ENCODE measurements at places on chromosomes 2 and 18.

- peaks cover 4% of the 10 kb centered on the region for H3K4me1 ChIP-seq
- H3K27ac ChIP-seq = no peak overlapping the region
- no peak overlapping the region for H3K4me3 ChIP-seq
- no peak for DNase-seq
- H3K27me3 ChIP-seq = no peaks in the 10 kb centered on the region
Measured at GRCh38 chr2:46642218-46642617, 162.9 kb downstream of the TMEM247 start.

GRCh38 chr2:240431661-240432424, 3.6 kb upstream of the GPC1 start:
- no peaks in the 10 kb centered on the region for H3K27me3 ChIP-seq
- H3K4me3 ChIP-seq = no peak overlapping the region
- peaks cover 21% of the 10 kb centered on the region for H3K4me1 ChIP-seq
- H3K36me3 ChIP-seq = no peaks in the 10 kb centered on the region
- H3K27ac ChIP-seq = no peak overlapping the region
- peak; percentile 0 for DNase-seq

DNA sequence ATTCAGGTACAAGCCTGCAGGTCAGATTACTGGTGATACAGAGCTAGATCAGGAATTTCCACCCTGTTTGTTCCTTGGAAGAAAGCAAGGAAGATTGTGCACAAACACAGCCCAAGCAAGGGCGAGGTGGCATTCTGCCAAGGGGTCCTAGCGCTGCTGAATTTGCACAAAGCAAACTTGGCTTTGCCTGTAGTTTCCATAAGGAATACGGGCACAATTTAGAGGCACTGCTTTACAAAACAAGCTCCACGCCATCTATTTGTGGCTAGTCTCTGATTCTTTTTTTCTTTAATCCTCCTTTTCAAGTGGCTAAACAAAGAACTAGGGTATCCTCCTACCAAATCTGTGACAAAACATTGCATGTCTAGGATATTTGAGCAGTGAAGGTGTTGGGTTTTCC, 195.5 kb upstream of the ACVR2A start:
- H3K36me3 ChIP-seq = no peaks in the 10 kb centered on the region
- no peak overlapping the region for H3K4me3 ChIP-seq
- H3K27ac ChIP-seq = no peak overlapping the region
- no peaks in the 10 kb centered on the region for H3K4me1 ChIP-seq

GRCh38 chr2:121096611-121097010, 188.4 kb downstream of the TFCP2L1 start:
- H3K27me3 ChIP-seq = no peaks in the 10 kb centered on the region
- H3K27ac ChIP-seq = no peak overlapping the region
- H3K36me3 ChIP-seq = no peaks in the 10 kb centered on the region
- DNase-seq = no peak
- H3K4me1 ChIP-seq = no peaks in the 10 kb centered on the region

DNA sequence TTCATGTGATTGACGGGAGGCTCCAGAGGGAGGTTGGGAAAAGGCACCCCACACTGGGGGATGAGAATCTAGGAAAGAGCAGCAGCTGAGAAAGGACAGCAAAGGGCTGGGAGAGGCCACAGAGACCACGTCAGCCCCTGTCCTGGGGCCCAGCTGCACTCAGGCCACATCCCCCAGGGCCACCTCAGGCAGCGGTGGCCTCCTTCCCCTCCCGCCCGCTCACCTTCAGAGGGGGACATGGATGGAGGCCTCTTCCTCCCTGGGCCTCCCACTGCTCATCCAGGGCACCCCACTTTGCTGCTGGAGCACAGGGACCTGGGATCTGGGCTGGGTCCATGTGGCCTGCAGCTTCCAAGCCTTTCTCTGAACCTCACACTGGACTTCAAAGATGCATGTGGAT, 199.8 kb upstream of the HDAC4 start:
- no peak overlapping the region for H3K27ac ChIP-seq
- DNase-seq = no peak
- H3K4me1 ChIP-seq = no peaks in the 10 kb centered on the region

- no peak overlapping the region for H3K27ac ChIP-seq
- H3K27me3 ChIP-seq = no peaks in the 10 kb centered on the region
- DNase-seq = no peak
- H3K4me1 ChIP-seq = no peaks in the 10 kb centered on the region
- H3K4me3 ChIP-seq = no peak overlapping the region
Measured at GRCh38 chr2:4762951-4763376, 929.2 kb upstream of the SOX11 start.

DNA sequence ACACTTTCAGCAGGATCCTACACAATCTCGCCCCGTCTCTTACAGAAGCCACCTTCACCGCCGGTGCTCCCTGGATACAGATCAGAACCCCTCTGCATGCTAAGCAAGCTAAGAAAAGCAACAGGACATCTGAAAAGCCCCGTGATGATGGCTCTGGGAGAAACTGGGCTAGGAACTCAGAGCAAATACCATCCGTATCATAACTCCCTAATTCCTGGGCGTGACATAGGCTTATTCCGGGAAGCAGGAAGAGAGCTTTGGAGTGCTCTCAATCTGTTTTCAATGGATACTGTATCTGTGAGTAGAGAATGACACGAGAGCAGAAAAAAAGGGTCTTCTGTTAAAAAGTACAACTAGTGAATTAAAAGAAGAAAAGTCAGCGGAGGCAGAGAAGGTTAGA, 121.6 kb downstream of the SPP2 start:
- H3K27me3 ChIP-seq = no peaks in the 10 kb centered on the region
- H3K4me3 ChIP-seq = no peak overlapping the region
- H3K36me3 ChIP-seq = no peaks in the 10 kb centered on the region
- no peak overlapping the region for H3K27ac ChIP-seq
- no peak for DNase-seq

GRCh38 chr2:85399183-85399455, 11.0 kb downstream of the CAPG start:
- peaks cover 4% of the 10 kb centered on the region for H3K36me3 ChIP-seq
- no peaks in the 10 kb centered on the region for H3K4me1 ChIP-seq
- H3K4me3 ChIP-seq = no peak overlapping the region
- no peak overlapping the region for H3K27ac ChIP-seq
- no peak for DNase-seq

- no peaks in the 10 kb centered on the region for H3K4me1 ChIP-seq
- no peak overlapping the region for H3K4me3 ChIP-seq
- no peaks in the 10 kb centered on the region for H3K36me3 ChIP-seq
- H3K27ac ChIP-seq = no peak overlapping the region
- H3K27me3 ChIP-seq = no peaks in the 10 kb centered on the region
Measured at GRCh38 chr2:229669841-229670240, 44.5 kb downstream of the DNER start.

DNA sequence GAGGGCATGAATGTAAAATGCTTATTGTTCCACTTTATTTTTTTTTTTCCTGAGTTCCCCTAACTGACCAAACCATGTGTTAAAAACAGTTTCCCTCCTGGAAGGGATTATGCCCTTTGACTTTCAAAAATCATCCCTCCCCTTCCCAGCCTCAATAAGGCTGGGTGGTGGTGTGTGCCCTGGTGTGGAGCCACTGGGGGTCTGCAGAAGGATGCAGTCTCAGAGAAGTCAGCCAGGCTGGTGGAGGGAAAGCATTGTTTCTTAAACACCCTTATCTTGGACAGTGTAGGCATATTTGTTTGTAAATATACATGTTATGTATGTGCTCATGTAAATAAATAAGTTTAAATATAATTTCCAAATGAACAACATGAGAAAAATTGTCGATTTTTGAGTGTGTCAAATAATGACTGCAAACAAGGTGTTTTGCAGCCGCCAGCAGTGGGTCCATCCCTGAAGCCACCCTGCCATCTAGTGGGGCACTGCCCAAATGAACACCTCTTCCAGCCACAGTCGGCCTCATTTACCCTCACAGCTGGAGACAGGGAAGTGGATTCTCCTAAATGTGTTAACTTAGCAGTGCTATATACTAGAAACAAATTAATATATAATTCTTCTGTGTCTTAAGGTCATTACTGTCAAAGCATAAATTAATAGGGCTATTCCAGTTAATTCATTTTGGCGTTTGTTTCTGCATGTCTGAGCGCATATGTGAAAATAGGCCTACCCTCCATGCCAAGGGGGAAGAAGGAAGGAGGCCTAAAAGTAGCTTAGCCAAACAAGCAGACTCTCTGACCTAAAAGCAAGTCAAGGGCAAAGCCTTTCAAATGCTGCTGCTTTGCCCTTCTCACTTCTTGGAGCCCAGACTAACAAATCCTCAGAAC, 209.6 kb upstream of the PIK3C3 start:
- no peak for DNase-seq
- no peak overlapping the region for H3K27ac ChIP-seq
- H3K36me3 ChIP-seq = no peaks in the 10 kb centered on the region
- H3K4me1 ChIP-seq = no peaks in the 10 kb centered on the region
- no peak overlapping the region for H3K4me3 ChIP-seq
- no peaks in the 10 kb centered on the region for H3K27me3 ChIP-seq

- no peaks in the 10 kb centered on the region for H3K27me3 ChIP-seq
- H3K27ac ChIP-seq = no peak overlapping the region
- peaks cover 42% of the 10 kb centered on the region for H3K4me1 ChIP-seq
- no peak for DNase-seq
- no peak overlapping the region for H3K4me3 ChIP-seq
Measured at GRCh38 chr2:8307606-8308180, 374.2 kb upstream of the ID2 start.

DNA sequence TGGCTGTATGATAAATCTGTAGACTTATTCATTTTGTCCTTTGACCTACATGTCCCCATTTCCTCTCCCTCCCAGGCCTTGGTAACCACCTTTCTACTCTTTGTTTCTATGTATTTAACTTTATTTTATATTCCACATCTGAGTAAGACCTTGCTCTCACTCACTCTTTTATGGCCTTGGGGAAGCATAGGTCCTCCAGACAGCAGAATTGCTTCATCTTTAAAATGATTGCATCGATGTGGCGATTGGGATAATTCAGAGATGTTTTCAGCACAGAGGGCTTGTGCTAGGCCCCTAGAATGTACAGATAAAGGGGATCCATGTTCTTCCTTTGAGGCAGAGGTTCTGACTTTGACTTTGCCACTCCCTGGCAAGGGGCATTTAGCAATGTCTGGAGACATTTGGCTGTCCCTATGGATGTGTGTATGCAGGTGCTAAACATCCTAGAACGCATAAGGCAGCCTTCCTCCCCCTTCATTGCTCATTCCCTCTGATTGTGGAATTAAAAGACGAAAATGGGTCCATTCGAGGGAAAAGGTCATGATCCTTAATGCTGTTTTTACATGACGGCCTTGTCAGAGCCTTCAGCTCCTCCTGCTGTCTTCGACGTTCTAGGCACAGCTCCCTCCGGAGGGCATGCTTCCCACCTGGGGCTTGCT, 1.2 kb upstream of the GPR39 start:
- no peak for DNase-seq
- H3K36me3 ChIP-seq = no peaks in the 10 kb centered on the region
- no peak overlapping the region for H3K27ac ChIP-seq
- peak overlapping the region; percentile 80 for H3K4me3 ChIP-seq

GRCh38 chr2:12106440-12107080, 360.1 kb downstream of the LPIN1 start:
- no peaks in the 10 kb centered on the region for H3K4me1 ChIP-seq
- no peaks in the 10 kb centered on the region for H3K27me3 ChIP-seq
- DNase-seq = no peak

DNA sequence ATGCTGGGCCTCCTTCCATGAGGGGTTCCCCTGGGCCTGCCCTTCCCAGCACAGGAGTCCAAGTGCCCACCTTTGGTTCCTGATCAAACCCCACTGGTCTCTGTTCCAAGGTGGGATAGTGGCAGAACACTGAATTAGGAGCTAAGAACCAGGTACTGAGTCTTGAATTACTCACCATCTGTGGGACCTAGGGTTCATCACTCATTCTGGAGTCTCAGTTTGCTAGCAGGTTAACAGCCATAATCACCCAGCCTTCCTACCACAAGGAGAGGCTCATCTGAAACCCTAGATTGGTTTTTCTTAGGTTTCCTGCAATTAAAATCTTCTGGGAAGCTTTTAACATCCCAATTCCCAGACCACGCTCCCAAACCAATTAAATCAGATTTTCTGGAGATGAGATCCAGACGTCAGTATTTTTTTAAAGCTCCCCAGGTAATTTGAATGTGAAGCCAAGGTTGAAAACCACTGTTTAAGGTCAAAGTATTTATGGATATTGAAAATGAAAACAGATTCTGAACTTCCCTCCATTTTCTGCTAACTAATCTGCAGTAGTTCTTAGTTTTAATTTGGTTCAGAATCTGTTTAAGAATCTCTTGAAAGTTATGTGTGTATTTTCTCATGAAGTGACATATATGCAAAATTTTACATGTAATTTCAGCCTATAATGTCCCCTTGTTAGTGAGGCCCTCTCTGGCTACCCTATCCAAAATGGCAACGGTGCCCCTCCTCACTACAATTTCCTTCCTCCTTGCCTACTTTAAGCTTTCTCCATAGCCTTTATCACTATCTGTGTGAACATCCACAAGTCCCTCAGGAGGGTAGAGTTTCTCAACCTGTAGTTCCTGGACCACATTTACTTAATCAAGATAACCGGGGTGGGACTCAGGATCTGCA, 166.5 kb upstream of the CXCR4 start:
- no peak overlapping the region for H3K27ac ChIP-seq
- no peak for DNase-seq
- no peak overlapping the region for H3K4me3 ChIP-seq
- no peaks in the 10 kb centered on the region for H3K36me3 ChIP-seq

Data from thoracic aorta (tissue), 2 donors.